ENCODE measurements at places on chromosomes 11 and 22.
A peak's percentile ranks its signal among the peaks of the same experiment; 100 is the strongest.

GRCh38 chr11:65919573-65920371 is 546 bp downstream of the DRAP1 start:
- DNase-seq: no peak

DNA sequence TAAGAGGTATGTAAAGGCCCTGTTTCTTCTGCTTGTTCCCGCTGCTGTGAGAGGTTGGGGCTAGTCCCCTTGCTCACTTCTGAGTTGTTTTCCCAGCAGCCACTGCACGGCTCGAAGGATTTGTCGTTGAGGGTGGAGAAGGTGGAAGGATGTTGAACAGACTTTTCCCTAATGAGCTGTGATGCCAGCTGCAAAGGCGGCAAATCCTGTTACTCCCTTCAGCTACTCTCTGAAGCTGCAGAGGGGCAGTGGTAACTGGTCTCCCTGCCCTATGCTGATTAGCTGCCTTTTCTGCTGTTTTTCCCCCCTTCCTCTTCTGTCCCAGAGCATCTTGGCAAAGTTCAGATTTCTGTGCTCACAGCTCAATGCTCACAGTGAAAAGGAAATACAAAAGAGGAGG is 90.4 kb upstream of the SLC25A18 start:
- no peak for DNase-seq

GRCh38 chr11:106691807-106692365 is 326.4 kb downstream of the GUCY1A2 start:
- DNase-seq: no peak

- DNase-seq: no peak
Observed at GRCh38 chr11:33660962-33661361, 39.7 kb downstream of the C11orf91 start.

DNA sequence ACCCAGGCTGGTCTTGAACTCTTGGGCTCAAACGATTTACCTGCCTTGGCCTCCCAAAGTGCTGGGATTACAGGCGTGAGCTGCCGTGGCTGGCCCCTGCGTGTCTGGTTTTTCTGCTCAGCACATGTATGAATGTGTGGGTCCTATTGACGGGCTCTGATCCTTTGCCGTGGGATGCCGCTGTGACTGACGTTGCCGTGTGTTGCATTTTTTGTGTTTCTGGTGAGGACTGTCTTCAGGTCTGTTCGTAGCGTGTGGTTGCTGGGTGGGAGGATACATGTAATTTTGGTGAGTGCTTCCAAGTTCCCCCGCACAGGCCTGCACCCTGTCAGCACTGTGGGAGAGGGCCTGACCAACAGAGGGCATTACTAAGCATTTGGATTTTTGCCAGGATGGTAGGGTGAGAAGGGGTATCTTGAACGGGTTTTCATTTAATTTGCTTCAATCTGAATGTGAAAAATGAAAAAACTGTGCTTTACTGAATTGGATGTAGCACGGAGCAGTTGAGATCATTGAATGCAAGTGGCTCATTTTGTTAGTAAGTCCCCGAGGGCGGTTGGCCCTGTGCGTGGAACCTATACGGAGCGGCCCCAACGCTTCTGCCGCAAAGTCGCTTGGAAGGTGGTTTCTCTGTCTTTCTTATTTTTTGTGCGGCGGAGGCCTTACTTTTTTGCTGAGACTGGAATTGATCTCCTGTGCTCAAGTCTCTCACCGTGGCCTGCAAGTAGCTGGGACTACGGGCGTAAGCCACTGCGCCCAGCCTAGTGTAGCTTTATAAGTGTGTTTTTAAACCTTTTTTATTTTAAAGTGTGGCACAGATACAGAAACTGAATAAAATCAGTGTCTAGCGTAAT is 8.2 kb downstream of the ZBED4 start:
- DNase-seq: no peak

DNA sequence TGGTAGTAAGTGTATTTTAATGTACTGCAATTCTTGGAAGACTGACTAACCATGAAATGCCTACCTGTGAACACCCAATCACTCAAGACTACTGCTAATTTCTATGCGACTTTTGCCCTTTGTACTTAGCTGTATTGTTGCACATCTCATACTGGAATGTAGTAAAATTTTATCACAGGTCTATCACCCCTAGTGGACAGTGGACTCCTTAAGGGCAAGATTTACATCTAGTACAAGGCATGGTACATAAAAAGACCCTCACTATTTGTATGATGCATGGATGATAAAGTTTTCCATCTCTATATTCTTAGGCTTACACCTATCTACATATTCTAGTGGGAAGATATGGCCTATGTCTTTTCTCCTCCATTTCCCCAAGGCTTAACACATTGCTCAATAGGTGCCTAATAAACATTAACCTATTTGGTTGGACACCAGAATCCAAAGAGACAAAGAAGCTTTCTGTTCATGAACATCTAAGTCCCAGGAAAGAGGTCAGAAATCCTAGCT is 26.1 kb downstream of the SERGEF start:
- DNase-seq: no peak

DNA sequence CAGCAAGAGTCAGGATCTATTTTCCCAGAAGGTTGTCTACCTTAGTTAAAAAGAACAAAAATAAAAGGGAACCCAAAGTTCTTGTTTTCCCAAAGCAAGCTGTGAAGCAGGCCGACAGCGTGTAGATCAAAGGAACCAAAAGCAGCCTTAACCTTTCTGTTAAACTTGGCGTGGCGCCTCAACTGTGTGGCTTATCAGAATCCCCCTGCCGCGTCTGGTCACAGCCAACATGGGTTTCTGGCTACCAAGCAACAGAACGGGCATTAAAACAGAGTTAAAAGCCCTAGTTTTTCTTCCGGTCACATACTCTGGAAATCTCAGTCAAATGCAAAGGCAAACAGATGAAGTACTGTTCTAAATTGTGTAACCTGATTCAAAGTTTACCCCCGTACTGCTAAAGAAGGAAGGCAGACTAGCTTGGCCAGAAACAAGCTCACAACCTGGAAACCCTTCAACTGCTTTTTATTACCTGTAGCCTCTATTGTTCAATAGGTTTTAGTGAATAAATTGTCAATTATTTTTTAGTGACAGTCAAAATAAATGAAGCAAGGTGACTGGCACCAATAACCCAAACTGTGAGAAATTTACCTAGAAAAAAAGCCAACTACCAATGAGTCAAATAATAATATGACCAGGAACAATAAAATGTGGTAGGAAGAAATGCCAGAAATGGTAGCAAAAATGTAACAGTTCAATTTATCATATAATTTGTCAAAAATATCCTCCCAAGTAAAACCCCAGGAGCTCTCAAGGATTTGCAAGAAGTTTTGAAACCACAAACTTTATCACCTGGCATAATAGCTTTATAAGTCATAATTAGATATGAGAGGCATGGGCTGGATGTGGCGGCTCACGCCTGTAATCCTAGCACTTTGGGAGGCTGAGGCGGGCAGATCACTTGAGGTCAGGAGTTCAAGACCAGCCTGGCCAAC is 21.4 kb downstream of the CHKA start:
- no peak for DNase-seq

GRCh38 chr11:771617-772204 is 5.6 kb downstream of the GATD1 start:
- DNase-seq: no peak

DNA sequence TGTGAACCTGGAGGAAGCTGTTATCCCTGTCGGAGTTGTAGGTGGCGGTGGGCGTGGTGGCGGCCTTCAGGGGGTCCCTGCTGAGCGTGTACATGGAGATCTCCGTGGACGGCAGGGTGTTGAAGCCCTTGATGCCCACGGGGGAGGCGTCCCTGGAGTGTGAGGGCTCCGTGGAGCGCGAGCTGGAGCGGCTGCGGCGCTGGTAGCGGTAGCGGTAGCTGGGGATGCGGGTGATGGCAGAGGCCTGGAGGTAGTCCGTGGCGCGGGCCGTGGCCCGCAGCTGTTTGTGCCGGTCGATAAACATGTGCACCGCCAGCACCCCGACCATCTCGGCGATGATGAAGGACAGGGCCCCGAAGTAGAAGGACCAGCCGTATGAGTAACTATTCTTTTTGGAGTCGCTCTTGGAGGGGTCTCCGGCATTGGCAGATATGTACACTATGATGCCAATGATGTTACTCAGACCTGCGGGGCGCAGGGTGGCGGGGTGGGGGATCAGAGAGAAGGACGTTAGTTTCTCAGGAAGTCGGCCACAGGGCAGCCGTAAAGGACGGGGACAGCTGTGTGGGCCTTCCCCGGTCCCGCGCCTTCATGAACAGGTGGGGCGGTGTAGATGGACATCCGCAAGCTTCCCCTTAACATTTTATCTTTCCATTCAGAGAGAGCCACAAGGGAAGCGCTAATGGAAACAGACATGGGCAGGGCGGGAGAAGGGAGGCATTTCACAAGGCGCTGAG is 35.6 kb upstream of the EIF3D start:
- DNase-seq: no peak

GRCh38 chr11:6742260-6742659 is 29.5 kb downstream of the OR2AG2 start:
- DNase-seq: no peak

DNA sequence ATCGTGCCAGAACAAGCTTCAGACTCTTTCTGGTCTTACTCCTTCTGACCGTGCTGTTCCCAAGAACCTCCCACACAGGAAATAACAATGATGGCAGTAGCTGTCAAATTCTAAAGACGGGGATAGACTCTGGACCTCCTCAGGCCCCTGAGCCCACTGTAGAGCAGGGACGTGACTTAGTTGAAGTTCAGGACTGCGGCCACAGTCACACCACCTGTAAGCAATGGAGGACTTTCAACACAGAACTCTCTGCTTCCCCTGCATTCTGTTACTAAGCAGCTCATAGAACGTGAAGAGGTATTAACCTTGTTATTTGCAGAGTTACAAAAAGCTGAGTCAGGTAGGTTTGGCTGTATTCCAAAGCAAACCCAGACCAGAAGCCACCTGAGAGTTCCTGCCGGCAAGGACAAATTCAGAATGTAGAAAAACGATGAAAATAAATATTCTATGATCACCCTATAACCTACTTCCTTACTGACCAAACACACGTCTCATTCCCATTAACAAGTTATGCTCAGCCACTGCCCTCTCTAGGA is 12.7 kb downstream of the TMEM45B start:
- peak; percentile 64 for DNase-seq

DNA sequence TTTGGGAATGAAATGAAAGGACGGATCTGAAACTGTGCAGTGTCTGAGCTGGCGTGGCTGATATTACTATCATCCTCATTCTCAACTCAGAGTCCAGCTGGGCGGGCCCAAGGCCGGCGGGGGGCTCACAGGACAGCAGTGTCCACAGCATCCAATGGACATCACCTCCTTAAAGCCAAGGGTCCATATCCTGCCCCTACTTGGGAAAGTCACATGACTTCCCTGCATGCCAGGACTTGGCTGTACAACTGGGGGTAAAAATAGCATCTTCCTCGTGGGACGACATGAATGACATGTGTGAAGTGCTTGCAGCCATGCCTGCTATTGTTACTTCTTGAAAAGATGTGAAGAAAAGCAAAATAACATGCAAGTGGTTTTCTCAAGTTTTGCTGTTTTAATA is 82.3 kb downstream of the TRMU start:
- DNase-seq: no peak

- no peak for DNase-seq
Observed at GRCh38 chr11:61460474-61460881, 30.6 kb downstream of the SDHAF2 start.

GRCh38 chr11:75668451-75669297 is at the start of gene MAP6:
Gene MAP6 (minus strand): TSS chr11:75669038. CDS start chr11:75668369, 669 bp downstream.
- no peak for DNase-seq

DNA sequence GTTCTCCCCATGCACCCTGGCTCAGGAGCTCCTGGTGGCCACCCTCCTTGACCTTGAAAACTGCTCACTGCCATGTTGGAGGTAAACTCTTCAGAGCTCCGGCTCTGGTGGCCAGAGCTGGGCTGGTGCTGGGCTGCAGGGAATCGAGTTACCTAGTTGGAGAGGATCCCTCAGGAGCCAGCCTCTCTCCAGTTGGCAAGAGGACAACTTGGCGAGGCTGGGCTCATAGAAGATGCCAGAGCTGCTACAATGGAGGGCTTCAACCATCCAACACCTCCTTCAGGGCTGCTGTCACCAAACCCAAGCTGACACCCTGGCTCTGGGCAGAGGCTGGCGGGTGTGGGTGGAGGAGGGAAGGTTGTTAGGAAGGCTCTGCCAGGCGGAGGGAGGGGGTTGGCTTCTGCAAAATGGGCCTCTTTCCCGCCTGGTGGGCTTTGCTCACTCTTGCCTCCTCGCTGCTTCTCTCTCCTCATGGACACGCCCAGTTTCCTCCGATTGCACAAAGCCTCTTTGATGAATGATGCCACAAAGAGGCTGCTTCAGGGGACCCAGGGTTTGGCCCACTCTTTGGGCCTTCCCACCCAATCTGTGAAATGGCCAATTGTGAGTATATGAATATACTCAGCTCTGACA is 53.1 kb downstream of the THAP12 start:
- no peak for DNase-seq

DNA sequence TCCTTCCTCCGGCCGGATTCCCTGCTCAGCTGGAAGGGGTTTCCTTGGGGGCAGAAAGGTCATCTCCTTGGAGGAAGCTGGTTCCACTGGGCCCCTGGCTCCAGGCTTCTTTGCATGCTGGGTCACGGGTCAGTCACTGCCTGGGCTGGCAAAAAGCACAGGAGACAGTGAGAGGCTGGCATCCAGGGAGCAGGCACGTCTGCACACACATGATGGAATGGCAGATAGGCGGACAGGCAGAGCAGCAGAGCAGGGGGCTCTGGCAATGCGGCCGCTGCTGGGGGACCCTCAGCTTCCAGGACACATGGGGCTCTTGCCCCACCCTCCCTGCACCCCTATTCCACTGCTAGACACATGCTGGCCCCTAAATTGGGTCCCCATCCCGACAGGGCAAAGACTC is 40.4 kb downstream of the C11orf58 start:
- no peak for DNase-seq

GRCh38 chr22:48244388-48245195 is 1482.1 kb downstream of the TBC1D22A start:
- DNase-seq: no peak

GRCh38 chr11:121800731-121801393 is 315.2 kb downstream of the BLID start:
- no peak for DNase-seq

DNA sequence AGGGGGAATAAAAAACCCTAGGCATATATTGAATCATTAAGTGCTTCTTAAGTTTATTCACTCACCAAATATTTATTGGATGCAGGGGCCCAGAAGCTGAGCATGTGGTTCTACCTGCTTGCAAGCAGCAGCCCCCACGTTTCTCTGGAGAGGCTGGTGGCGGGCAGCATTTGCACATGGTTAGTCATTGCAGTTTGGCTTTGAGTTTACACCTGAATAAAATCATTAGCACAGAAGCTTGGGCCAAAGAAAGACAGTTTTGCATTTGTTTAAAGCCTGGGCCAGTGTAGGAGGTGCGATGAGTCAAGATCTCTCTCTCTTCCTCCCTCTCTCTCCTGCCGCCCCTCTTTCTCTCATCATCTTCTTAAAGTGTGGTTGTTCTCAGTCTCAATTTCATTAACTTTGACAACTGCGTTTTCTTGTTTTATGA is 72.6 kb downstream of the C22orf31 start:
- peak; percentile 65 for DNase-seq
